Renal pelvis (tissue), 12 donors: ENCODE measurements at places on chromosomes 3 and 15. TPM values are rescaled to one million over a fixed set of nuclear protein-coding genes. Genes with fewer than 3 reads are reported as not detected.

The SOX14 gene
- not detected for polyA plus RNA-seq

The SEMA3G gene
- 32.7 TPM for polyA plus RNA-seq

The DNAH12 gene
- polyA plus RNA-seq: 0.94 TPM

The LAMB2 gene
- 414 TPM for polyA plus RNA-seq

The LIPH gene
- polyA plus RNA-seq: 0.75 TPM

The TGM5 gene
- not detected for polyA plus RNA-seq

The SLC28A2 gene
- polyA plus RNA-seq: 0.59 TPM

The TRIP4 gene
- 37.2 TPM for polyA plus RNA-seq

The SCG3 gene
- polyA plus RNA-seq: 0.26 TPM

The GPR156 gene
- polyA plus RNA-seq: 3.3 TPM

The FOXB1 gene
- polyA plus RNA-seq: 0.20 TPM

The STAB1 gene
- 40.7 TPM for polyA plus RNA-seq

The CCNDBP1 gene
- polyA plus RNA-seq: 52.6 TPM

The CLSTN2 gene
- 1.8 TPM for polyA plus RNA-seq

The PIERCE2 gene
- 5.8 TPM for polyA plus RNA-seq

The MAGEF1 gene
- 91.1 TPM for polyA plus RNA-seq

The CILP gene
- 4.4 TPM for polyA plus RNA-seq

DNA sequence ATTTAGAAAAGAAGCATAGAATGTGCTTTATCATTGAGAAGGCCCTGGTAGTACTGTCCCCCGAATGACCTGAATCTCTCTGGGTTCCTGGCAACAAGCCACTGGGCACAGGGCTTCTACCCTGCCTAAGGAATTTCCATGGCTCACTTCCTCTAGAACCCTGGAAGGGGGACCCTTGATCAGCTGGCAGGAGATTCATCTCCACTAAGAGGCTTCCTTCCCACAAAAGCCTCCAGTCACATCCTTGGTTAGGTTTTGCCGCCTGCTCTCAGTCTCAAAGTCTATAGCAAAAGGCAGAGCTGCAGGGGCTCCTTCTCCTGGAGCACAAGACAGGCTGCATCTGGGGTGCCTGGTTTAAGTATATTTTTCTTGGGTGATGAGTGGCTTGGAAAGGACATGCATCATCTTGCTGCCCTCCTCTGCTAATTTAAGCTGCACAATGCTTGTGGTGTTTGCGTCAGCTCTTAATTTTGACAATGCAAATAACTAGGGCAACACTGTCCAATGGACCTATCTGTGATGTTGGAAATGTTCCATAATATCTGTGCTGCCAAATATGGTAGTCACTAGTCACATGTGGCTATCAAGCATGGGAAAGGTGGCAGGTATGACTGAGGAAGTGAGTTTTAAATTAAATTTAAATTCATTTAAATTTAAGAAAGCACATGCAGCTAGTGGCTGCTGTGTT lies 33.4 kb upstream of the RARRES1 start:
- DNase-seq: no peak

GRCh38 chr3:31241533-31241932 lies 291.2 kb upstream of the STT3B start:
- no peak for DNase-seq

DNA sequence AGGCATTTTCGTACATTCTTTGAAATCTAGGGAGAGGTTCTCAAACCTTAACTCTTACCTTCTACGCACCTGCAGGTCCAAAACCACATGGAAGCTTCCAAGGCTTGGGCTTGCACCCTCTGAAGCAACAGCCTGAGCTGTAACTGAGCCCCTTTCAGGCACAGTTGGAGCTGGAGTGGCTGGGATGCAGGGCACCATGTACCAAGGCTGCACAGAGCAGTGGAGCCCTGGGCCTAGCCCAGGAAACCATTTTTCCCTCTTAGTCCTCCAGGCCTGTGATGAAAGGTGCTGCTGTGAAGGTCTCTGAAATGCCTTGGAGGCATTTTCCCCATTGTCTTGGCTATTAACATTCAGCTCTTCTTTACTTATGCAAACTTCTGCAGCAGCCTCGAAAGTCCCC lies 66.9 kb upstream of the ZBED2 start:
- DNase-seq: no peak

DNA sequence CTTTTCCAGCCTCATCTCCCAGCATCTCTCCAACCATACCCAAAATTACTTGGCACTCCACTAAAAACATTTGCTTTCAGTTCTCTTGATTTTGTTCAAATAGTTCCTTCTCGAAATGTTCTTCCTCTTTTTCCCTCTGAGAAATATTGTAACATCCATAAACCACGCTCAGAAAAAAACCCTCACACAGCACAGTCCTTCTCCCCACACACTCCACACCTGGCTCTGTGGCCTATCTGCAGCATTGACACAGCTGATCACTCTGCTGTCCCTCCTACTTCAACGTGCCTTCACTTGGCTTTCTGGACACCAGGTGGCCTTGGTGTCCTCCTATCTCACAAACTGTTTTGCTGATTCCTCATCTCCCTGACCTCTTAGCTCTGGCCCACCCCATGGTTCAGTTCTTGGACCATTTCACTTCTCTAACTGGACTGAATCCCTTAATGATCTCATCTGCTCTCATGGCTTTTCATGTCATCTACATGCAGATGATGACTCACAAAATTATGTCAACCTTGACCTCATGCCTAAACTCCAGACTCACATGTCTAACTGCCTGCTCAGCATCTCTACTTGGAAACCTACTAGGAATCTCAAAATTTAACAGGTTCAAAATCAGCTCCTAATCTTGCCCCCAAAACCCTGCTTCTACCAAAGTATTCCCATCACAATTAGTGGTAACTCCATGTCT lies 93.3 kb downstream of the TRIM42 start:
- DNase-seq: no peak

GRCh38 chr15:59399465-59400102 lies 26.9 kb upstream of the MYO1E start:
- no peak for DNase-seq

- no peak for DNase-seq
Observed at GRCh38 chr3:197149-197827, 725 bp downstream of the CHL1 start.

- DNase-seq: no peak
Observed at GRCh38 chr3:81891055-81891895, 129.8 kb upstream of the GBE1 start.

GRCh38 chr3:53215816-53216215 lies 40.0 kb downstream of the TKT start:
- no peak for DNase-seq

DNA sequence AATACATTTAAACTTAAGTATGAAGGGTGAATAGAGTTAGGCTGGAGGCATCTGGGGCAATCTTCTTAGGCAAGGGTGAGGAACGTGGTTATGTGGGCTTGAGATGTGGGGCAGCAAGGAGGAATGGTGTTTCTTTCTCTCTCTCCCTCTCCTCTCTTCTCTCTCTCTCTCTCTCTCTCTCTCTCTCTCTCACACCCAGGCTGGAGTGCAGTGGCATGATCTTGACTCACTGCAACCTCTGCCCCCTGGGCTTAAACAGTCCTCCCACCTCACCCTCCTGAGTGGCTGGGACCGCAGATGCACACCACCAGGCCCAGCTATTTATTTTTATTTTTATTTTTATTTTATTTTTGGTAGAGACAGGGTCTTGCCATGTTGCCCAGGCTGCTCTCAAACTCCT lies 4.0 kb upstream of the MGA start:
- no peak for DNase-seq

- no peak for DNase-seq
Observed at GRCh38 chr3:57696801-57697321, 4.0 kb upstream of the DENND6A start.

GRCh38 chr15:58228718-58229117 lies 90.5 kb downstream of the AQP9 start:
- DNase-seq: peak; percentile 31

- DNase-seq: peak; percentile 87
Observed at GRCh38 chr3:133661454-133662277, at the start of gene TOPBP1. Gene TOPBP1 (minus strand): TSS chr3:133661941. CDS start chr3:133661127, 814 bp downstream.

DNA sequence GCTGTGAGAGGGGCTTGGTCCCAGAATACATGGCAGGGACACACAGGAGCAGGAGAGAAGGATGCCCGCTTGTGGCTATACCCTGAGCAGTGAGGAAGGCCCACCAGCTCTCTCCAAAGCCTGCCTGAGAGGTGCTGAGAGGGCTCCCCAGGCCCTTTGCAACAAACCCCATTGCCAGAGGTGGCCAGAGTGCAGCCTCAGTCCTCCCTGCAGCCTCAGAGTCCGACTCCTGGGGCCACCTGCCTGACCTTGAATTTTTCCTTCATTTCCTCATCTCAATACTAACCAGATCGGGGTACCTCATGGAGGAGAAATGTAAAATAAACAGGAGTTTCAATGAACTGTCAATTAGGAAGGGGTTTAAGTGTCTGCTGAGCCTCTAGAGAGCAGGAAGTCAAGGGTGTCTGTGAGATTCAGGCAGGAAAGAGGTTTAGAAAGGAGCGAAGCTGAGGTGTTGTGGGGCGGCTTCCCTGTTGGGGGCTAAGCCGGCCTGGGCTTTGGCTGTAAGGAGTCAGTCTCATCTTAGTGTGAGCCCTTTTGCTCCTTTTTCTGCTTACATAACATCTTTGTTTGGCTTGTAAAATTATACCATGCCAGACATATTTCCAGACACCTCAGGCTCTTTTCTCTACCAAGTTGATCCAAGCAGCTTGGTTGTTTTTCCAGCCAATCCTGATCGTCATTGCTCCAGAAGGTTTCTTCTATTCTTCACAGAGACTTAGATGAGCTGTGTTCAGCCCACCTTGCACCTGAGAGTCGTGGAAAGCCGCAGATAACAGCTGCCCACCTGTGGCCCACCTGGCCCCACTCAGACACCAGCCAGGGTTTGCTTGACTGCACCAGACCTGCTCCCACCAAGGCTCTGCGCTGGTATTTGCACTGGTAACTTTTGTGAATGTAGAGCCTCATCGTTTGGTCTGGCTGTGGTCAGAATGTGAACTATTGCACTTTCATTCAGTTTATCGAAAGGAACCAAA lies 36.7 kb downstream of the CMTM7 start:
- DNase-seq: no peak

DNA sequence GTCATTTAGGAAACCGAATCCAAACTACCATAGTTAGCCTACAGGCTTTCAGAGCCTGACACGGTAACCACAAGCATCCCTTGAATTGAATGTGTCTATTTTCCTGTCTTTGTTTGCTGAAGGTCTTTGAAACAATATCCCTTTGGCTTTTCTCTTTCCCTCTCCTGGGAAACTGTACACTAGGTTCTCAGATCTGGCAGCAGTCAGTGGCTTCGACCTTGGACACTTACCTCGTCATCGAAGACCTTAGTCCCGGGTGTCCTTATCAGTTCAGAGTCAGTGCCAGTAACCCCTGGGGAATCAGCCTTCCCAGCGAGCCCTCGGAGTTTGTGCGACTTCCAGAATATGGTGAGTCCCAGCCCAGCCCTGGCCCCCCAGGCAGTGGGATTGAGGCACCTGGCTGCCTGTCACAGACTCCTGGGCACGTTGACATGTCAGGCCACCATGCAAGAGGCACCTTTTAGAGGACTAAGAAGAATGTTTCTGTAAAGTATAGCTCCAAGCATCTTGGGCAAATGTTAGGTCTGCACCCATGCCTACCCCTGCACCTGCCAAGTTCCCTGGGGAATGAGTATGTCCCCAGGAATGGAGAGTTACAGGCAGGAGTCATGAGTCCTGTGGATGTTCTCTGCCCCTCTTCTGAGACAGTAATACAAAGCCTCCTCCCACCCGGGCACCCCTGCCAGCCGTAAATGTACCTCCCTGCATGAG lies 30.4 kb upstream of the UMPS start:
- DNase-seq: no peak

- DNase-seq: no peak
Observed at GRCh38 chr3:37050282-37050681, 57.0 kb downstream of the MLH1 start.

- DNase-seq: no peak
Observed at GRCh38 chr15:37038716-37039106, 61.6 kb downstream of the MEIS2 start.

- peak; percentile 71 for DNase-seq
Observed at GRCh38 chr3:58560771-58561311, 16.4 kb downstream of the FAM107A start.

- no peak for DNase-seq
Observed at GRCh38 chr15:31280831-31281216, 45.8 kb upstream of the KLF13 start.

GRCh38 chr3:70740071-70740470 lies 427.6 kb upstream of the MDFIC2 start:
- no peak for DNase-seq

DNA sequence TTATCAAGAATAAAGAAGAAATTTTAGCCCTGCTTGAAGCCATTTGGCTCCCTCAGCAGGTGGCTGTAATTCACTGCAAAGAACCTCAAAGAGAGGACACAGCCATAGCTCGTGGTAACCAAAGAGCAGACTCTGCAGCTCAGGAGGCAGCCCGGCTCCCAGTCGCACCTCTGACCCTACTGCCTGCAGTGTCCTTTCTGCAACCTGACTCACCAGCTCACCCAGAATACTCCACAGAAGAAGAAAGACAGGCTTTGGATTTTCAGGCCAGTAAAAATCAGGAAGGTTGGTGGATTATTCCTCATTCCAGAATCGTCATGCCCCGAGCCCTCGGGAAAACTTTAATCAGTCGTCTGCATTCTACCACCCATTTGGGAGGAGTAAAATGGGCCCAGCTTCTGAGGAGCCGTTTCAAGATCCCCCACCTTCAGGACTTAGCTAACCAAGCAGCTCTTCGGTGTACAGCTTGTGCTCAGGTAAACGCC lies 38.6 kb downstream of the ZBTB11 start:
- no peak for DNase-seq

DNA sequence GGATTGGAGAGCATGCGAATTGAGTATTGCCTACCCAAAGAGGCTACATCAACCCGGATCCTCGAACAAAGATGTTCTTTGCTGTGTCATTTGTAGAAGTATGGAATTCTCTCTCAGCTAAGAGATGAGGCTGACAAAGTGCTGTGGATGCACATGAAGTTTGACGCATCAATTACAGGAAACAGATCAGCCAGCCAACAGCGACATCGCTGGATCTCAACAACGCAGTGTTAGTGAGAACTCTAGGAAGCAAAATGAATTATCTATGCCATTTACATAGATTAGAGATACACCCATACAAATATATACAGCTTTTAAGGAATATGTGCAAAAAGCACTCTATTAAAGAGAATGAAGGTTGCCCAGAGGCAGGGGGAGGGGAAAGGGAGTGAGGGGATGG lies 160.6 kb upstream of the RGMA start:
- no peak for DNase-seq

- no peak for DNase-seq
Observed at GRCh38 chr3:13492048-13492447, 11.9 kb downstream of the HDAC11 start.

DNA sequence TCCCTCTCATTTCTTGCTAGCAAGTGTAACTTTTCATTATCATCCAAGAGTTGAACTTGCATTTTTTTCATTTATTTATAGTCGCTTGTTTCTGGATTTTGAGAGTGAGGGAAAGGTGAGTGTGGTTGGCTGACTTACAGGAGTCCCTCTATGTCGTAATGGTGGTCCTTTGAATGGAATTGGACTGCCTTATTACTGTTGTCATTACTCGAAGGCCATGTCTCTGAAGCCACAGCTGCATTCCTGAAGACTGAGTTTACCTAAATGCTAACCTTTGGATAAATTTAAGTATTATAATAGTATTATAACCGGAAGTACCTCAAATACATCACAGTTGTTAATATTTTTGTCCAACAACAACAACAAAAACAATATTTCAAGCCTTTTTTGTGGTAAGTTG lies 488.9 kb downstream of the GABRG3 start:
- no peak for DNase-seq

GRCh38 chr15:28913171-28913765 lies 27.5 kb downstream of the APBA2 start:
- DNase-seq: no peak
